Hepatocyte (in vitro differentiated cells): ENCODE measurements at places on chromosomes 11 and 22. TPM values are rescaled to one million over a fixed set of nuclear protein-coding genes. Genes with fewer than 3 reads are reported as not detected.
A peak's percentile ranks its signal among the peaks of the same experiment; 100 is the strongest.

- no peak overlapping the region for H3K27ac ChIP-seq
- no peaks in the 10 kb centered on the region for H3K4me1 ChIP-seq
- no peak overlapping the region for H3K4me3 ChIP-seq
- no peaks in the 10 kb centered on the region for H3K27me3 ChIP-seq
- no peak for DNase-seq
- no peaks in the 10 kb centered on the region for H3K36me3 ChIP-seq
Observed at GRCh38 chr11:20458905-20459632, 71.6 kb downstream of the PRMT3 start.

DNA sequence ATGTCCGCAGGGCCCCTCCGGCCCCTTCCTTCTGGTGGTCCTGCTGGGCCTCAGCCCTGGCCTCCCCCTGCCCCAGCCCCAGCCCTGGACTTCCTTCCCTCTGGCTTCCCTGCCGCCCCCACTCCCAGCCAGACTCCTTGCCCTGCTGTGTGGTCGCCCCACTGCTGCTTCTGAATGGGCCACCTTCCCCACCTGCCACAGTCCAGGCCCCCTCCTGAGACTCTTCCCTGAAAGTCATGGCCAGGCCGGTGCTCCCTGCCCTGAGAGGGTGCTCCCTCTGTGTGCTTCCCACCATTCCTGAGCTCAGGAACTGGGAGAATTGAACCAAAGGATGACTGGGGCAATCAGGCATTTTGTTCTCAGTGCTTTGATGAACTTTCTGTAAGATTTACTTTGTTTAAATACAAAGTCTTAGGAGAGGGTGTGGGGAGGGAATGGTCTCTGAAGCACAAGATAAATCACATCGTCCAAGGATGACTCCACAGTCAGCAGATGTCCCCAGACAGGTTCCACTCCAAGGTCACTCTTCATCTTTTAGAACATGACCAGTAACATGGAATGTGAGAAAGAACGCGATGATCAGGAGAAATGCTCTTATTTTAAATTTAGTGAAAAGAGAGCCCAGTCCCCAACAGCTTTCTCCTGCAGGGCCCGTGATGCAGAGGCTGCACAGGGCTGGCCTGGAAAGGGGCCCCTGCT lies 774 bp downstream of the APOBEC3D start:
- H3K4me3 ChIP-seq, result no peak overlapping the region
- H3K36me3 ChIP-seq, result no peaks in the 10 kb centered on the region
- H3K4me1 ChIP-seq, result peaks cover 7% of the 10 kb centered on the region

DNA sequence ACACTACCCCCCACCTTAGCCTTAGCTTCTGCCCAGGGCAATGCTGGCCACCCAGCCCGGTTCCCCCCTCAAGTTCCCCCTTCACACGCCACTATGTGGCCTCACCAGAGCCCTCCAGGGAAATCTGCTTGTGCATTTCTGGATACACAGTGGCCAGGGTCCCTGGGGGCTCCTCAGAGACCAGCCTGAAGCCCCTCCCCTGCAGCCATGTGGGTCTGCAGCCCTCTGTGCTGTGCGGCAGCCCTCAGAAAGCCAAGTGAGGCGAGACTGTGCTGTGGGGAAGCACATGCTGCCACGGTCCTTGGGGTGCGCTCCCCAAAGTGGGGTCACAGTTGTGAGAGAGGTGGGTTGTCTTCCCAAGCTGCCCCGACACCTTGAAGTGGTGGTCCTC lies 2.1 kb upstream of the PLXNB2 start:
- peaks cover 25% of the 10 kb centered on the region for H3K4me1 ChIP-seq
- H3K4me3 ChIP-seq, result no peak overlapping the region
- H3K27ac ChIP-seq, result no peak overlapping the region

- no peaks in the 10 kb centered on the region for H3K27me3 ChIP-seq
- H3K4me1 ChIP-seq, result peaks cover 22% of the 10 kb centered on the region
- no peaks in the 10 kb centered on the region for H3K36me3 ChIP-seq
- peak overlapping the region; percentile 91 for H3K27ac ChIP-seq
- H3K4me3 ChIP-seq, result no peak overlapping the region
Observed at GRCh38 chr11:126415128-126415527, 59.6 kb downstream of the ST3GAL4 start.

DNA sequence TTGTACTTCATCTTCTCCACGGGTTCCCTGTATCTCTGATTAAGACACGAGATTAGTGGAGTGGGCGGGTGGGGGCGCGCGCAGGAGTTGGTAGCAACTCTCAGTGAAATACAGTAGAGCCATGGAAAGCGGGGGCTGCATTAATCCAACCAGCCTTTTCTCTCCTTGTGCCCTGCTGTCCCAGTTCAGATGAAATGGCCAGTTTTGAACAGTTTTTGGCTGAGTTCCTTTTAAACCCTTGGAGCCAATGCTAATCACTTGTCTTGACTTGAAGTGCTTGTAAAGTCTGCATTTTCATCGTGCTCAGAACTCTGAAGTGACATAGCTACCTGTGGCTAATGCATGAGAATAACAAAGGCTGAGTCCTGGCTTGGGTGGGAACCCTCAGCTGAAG lies 734 bp upstream of the TMEM123 start:
- H3K4me1 ChIP-seq, result peaks cover 31% of the 10 kb centered on the region
- peak overlapping the region; percentile 94 for H3K27ac ChIP-seq
- DNase-seq, result peak; percentile 49
- peak overlapping the region; percentile 89 for H3K4me3 ChIP-seq
- no peaks in the 10 kb centered on the region for H3K36me3 ChIP-seq

DNA sequence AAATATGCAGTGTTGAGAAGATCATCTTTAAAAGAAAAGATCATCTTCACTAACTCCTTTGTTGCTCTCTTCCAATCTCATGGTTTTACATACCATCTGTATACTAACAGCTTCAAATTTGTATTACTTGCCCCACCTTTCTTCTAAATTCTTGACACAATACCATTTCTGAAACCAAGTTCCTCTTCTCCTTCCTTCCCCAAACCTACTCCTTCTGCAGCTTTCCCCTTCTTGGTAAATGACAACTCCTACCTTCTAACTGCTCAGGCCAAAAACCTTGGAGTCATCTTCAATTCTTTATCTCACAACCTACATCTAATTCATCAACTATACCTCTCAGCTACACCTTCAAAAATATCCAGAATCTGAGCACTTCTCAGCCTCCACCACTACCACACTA lies 9.3 kb downstream of the PRCP start:
- no peak for DNase-seq
- H3K27ac ChIP-seq, result no peak overlapping the region
- no peak overlapping the region for H3K4me3 ChIP-seq

DNA sequence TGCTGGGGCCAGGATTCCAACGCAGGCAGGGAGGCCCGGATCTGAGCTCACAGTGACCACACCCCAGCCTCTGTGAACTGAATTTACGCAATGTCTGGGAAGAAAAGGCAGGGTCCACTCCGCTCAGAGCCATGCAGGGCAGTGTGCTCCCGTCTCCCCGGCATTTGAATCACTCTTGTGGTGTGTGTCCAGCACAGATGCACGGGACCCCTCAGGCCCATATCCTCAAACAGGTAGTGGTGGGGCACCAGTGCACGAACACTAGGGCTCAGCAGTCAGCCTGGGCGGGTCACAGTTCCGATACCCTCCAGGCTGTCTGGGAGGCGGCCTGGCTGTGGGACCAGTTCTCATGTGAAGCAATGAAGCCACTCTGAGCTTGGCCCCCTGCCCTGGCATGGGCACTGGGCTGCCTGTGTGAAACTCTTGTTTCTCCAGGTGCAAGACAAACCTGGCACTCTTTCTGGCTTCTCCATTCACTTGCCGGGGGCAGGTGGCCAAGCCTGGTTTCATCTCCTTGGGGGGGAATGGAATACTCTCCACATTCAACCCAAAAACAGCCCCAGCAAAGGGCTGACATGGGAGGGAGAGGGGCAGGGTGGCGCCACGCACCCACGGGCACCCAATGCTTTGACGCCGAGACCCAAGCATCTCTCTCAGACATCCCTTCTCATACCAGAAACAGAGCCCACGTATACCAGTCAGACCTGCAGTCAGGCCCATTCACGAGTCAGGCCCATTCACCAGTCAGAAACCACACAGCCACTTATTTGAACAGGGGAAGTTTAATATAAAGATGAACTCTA lies 14.3 kb downstream of the DHCR7 start:
- H3K4me3 ChIP-seq, result no peak overlapping the region
- peak overlapping the region; percentile 83 for H3K27ac ChIP-seq
- no peaks in the 10 kb centered on the region for H3K27me3 ChIP-seq
- peaks cover 18% of the 10 kb centered on the region for H3K4me1 ChIP-seq
- peak; percentile 77 for DNase-seq
- no peaks in the 10 kb centered on the region for H3K36me3 ChIP-seq

DNA sequence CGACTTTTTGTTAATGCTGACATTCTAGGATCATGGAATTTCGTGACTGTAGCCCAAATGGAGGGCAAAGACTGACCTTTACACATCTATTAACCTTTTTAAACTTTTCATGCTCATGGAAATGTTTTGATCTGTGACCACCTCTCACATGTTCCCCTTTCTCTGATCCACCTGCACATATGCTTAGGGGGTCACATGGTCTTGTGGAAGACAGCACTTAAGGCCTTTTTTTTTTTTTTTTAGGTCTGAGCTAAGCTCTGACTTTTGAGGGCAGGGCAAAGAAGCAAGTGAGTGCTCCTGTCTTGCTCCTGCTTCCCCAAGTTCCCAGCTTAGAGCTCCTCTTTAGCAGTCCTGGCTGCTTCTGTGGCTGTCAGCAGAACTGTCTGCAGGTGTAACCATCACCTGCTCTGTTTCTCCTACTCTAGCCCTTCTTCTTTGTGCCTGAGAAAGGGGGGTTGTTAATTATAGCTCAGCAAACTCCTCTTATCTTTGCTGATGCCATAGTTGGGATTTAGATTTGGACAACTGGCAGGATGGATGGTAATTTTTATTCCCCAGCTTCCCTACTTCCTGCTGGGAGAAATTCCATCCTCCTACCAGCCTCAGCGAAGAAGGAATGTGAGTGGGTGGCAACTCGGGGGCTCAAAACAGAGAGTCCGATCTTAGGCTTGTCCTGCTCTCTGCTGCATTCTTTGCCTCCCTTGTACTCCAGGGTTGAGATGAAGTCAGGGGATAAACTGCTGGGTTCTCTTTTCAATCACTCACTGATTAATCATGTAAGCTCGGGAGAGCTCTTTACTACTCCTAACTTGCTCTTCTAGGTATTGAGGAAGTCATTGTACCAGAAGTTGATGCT lies 64.4 kb downstream of the GRAMD1B start:
- H3K36me3 ChIP-seq, result no peaks in the 10 kb centered on the region
- H3K27me3 ChIP-seq, result no peaks in the 10 kb centered on the region
- no peaks in the 10 kb centered on the region for H3K4me1 ChIP-seq

GRCh38 chr11:111829185-111829968 lies 42.0 kb downstream of the ALG9 start:
- H3K27ac ChIP-seq, result no peak overlapping the region
- no peaks in the 10 kb centered on the region for H3K27me3 ChIP-seq
- DNase-seq, result no peak
- no peaks in the 10 kb centered on the region for H3K36me3 ChIP-seq

GRCh38 chr22:36910461-36910860 lies 3.0 kb upstream of the CSF2RB start:
- H3K36me3 ChIP-seq, result no peaks in the 10 kb centered on the region
- no peak for DNase-seq
- H3K27ac ChIP-seq, result no peak overlapping the region
- peaks cover 5% of the 10 kb centered on the region for H3K27me3 ChIP-seq

- H3K27ac ChIP-seq, result peak overlapping the region; percentile 92
- no peaks in the 10 kb centered on the region for H3K36me3 ChIP-seq
- H3K4me1 ChIP-seq, result peaks cover 21% of the 10 kb centered on the region
- H3K27me3 ChIP-seq, result no peaks in the 10 kb centered on the region
- peak overlapping the region; percentile 80 for H3K4me3 ChIP-seq
- DNase-seq, result peak; percentile 7
Observed at GRCh38 chr11:28110821-28111200, 2.6 kb downstream of the METTL15 start.

DNA sequence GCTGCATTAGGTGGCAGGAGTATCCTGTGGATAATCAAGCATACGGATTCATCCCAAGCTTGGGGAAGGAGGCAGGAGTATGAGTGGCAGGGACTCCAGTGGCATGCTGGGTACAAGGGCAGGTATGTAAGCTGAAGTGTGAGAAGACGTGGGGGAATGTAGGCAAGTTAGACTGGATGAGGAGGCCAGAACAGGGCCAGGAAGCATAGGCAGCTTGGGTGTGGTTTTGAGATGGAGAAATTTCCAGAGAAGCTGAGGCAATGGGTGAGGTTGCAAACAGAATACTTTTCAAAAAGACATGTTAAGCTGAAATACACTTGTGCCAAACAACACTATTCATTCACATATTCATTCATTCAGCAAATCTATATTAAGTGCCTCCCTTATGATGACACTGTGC lies 43.1 kb upstream of the AMOTL1 start:
- H3K27ac ChIP-seq, result no peak overlapping the region
- H3K27me3 ChIP-seq, result no peaks in the 10 kb centered on the region
- H3K4me1 ChIP-seq, result peaks cover 3% of the 10 kb centered on the region
- H3K4me3 ChIP-seq, result no peak overlapping the region
- DNase-seq, result no peak
- no peaks in the 10 kb centered on the region for H3K36me3 ChIP-seq

- no peak overlapping the region for H3K4me3 ChIP-seq
- H3K4me1 ChIP-seq, result peaks cover 3% of the 10 kb centered on the region
- H3K27me3 ChIP-seq, result peaks cover 24% of the 10 kb centered on the region
- no peak overlapping the region for H3K27ac ChIP-seq
Observed at GRCh38 chr22:18997925-18998315, 61.8 kb upstream of the PRODH start.

DNA sequence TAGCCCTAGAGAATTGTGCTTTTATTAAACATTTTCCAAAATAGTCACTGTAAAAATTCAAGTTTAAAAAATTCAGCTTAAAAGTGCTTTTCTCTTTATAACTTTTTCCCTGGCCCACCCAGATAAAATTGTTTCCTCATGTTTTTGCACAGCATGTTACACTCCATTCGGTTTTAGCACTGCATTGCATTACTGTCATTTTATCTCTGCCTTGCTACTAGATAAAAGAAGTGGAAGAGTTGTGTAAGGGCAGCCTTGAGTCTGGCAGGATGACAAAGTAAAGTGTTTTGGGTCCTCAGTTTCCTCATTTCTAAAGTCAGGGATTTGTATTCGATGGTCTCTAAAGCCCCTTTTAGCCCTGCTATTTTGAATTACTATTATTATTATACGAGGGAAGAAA lies 99.8 kb downstream of the ATM start:
- no peak for DNase-seq
- no peak overlapping the region for H3K4me3 ChIP-seq
- no peaks in the 10 kb centered on the region for H3K27me3 ChIP-seq
- no peak overlapping the region for H3K27ac ChIP-seq
- H3K36me3 ChIP-seq, result no peaks in the 10 kb centered on the region
- no peaks in the 10 kb centered on the region for H3K4me1 ChIP-seq

- DNase-seq, result no peak
- no peaks in the 10 kb centered on the region for H3K36me3 ChIP-seq
- H3K27me3 ChIP-seq, result no peaks in the 10 kb centered on the region
- H3K4me3 ChIP-seq, result no peak overlapping the region
- H3K27ac ChIP-seq, result no peak overlapping the region
Observed at GRCh38 chr11:76135491-76135890, 70.8 kb downstream of the WNT11 start.

The RRAS2 gene
- 69.8 and 72.9 TPM in 2 replicates for total RNA-seq

The CCDC116 gene
- total RNA-seq, result 0.20 and 0.30 TPM in 2 replicates

The APOBEC3B gene
- 2.2 TPM in 2 replicates for total RNA-seq

The ANO1 gene
- total RNA-seq, result 10.5 and 12.1 TPM in 2 replicates

The OR10A4 gene
- total RNA-seq, result not detected in 2 replicates
